Fibroblast of upper back skin (primary cell): ENCODE measurements at places on chromosomes 11 and 22.

GRCh38 chr11:85826116-85826855, 15.3 kb upstream of the SYTL2 start:
- peak; percentile 71 for DNase-seq

- DNase-seq = no peak
Measured at GRCh38 chr22:43110444-43110926, at the start of gene BIK. BIK (plus strand) TSS chr22:43110750; CDS start chr22:43124023, 13,273 bp downstream.

DNA sequence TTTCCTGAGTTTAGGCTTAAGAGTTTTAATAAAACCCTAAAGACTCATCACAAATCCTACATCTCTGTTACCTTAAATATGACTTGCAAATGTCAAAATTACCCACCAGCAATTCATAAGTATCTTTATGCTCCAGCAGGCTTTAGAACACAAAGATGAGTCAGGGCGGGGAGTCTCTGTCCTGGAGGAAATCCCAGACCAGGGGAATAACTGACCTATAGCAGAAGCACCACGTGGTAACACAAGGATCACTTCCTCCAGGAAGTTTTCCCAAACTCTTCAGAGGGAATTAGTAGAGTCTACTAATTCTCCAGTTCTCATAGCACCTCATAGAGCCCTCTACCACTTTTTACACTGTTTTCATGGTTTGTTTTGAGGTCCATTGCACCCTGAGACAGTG, 217.0 kb downstream of the NAV2 start:
- peak; percentile 60 for DNase-seq

DNA sequence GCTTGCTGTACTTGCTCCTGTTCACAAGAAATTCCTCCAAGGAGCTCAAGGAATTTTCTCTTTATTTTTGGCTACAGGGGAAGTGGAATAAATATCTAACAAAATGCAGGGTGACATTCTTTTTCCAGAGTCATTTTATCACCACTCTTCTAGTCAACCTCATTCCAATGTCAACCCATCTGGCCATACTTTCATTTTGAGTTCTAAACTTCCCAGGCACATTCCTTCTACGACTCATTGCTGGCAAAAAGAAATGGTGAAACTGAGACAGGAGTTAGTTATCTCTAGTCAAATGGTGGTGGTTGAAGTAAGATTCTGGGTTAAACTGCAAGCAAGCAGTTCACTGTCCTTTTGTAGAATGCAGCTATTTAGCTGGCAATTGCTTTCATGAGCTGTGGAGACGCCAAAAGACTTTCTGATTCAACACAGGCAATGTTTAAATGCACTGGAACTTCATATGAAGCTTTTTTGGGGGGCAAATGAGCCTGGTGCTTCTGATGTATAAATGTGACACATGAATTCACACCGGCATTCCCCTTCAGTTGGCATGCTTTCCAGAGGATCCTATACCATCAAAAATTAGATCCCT, 304.6 kb downstream of the CADM1 start:
- peak; percentile 83 for DNase-seq

DNA sequence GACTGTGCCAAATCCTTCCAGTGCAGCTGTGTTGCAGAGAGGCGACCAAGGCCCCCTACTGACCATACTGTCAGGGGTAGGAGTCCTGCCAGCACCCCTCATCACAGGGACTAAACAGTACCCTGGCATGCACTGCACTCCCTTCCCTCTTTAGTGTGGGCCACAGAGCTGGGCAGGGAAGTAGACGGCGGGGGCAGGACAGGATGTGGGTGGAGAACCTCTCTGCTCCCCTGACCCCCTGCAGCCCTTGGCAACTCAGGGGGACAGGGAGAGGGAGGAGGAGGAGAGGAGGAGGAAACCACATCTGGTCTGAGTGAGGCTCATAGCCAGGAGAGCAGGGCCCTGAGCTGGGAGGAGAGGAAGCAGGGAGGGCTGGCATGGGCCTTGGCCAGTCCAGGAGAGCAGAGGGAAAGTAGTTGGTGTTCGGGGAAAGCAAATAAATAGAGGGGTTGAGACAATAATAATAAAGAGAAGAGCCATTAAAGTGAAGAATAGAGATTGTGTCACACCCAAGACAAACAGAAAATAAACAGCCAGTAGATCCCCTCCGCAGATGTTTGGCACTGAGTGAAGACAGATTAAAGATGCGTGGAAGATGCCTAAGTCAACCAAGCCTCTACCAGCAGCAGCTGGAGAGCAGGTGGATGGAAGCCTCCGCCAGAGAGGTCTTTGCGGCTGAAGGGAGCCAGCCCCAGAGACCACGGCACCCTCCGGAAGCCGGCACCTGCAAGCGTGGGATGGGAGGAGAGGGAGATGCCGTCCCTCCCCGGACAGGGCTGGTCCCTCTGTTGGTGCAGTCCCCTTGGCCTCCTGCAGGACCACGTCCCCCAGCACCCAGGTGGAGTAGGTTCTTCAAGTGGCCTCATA, 61.5 kb downstream of the RPUSD4 start:
- DNase-seq = no peak

GRCh38 chr11:98027652-98028051, 993.1 kb upstream of the CNTN5 start:
- DNase-seq = no peak

- no peak for DNase-seq
Measured at GRCh38 chr11:120054016-120054752, 83.7 kb downstream of the TRIM29 start.

GRCh38 chr11:3021125-3021524, 29.0 kb upstream of the NAP1L4 start:
- DNase-seq = no peak

GRCh38 chr11:63931045-63931444, 7.8 kb upstream of the NAA40 start:
- DNase-seq = no peak

DNA sequence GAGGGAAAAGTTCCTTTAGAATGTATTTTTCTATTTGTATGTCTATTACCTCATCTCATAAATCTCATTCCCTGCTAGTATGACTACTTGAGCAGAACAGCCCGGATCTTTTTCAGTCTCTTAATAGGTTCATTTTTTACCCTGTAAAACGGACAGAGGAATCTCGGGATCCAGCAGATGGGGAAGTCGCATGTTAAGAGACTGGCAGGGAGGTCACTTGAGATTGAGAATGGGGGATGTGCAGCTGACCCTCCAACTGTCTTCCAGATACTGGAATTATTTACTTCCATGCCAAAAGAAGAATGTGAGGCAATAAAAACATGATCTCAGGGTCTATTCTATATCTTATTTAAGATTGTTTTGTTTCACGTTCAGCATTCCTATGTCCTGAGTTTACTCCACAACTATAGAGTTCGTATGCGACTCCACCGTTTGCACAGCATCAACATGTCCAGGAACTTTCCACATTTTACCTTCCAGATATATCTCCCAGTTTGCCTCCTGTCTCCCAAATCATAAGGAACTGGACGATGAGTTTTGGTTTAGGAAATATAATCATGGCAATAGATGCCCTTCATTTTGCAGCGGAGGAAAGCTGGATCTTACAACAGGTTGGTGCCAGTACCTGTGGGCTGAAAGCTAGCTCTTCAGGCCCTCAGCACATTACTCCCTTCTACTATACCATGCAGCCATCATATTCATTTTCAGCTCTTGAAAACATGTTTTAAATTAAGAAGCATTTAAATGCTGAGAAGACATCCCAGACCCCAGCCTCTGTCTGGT, 181.5 kb downstream of the MAML2 start:
- DNase-seq = peak; percentile 74

DNA sequence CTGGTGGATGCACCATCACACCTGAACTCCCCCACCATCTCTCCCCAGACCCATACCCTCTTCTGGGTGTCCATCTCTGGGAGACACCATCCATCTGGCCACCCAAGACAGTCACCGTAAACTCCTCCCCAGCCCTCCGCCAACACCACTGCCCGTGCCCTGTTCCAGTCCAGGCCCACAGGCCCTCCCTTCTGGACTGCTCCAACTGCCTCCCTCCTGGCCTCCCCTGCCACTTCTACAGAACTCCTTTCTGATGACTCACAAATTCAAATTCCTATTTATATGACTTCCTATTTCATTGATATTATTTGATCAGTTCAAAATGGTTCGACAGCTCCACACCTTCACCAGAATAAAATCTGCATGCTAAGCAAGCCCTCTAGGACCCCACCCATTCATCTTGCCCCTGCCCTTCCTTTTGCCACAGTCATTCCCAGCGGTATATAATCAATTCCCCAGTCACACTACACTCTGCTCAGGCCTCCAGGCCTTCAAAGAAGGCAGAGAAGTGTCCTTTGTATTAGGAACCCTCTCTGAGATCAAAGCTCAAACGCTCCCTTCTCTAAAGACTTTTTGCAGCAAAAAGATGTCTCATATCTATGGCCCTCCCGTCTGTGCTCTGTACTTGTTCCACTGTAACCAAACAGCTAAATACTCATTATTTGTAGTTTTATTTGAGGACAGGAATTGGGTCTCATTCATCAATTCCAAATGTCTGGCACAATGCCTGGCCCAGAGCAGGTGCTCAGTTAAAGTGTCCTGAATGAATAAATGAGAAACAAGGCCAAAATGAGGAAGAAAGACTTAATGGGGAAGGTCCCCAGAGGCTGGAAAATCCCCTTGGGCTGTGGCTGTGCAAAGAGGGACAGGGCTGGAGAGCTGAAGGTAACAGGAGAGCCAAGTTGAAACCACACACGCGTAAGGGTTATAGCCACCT, 29.0 kb downstream of the MYH9 start:
- no peak for DNase-seq

DNA sequence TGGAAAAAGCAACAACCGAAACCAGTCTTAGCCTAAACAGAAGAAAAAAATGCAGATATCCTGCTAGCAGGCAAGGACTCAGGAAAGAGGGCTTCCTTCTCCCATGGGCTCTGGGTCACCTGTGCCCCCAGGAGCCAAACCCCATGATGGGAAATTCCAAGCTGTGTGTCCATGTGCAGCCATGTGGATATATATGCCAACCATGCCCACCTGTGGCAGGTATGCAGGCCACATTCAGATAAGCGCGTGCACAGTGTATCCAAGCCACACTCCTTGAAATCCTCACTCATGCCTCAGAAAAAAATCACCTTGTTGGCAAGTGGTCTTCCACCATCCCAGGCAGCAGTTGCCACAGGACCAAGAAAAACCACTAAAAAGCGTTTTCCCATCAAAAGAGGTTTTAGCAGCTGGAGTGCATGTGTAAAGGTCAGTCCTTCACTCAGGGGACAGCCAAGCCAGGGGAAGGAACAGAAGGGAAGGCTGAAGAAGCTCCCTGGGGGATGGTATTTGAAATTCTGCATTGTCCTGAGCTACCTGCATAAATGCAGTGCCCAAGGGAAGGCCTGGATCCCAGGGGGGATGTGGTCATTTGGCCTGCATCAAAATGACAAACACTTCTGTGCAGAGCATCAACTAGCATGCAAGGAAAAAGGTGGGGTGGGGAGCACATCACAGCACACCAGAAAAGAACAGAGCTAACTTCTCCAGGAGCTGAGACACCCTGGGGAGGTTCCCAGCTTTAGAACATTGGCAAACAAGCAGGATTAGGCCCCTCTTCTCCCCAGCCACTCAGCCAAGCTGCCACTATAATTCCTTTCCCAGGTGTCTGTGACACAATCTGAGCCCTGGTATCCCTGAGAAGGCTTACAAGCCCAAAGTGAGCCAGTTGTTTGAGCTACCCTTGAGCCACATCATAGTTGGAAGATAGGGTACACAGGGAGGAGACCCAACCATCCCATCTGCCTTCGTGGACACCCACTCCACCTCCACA, 76.2 kb downstream of the GALNT18 start:
- DNase-seq = no peak

DNA sequence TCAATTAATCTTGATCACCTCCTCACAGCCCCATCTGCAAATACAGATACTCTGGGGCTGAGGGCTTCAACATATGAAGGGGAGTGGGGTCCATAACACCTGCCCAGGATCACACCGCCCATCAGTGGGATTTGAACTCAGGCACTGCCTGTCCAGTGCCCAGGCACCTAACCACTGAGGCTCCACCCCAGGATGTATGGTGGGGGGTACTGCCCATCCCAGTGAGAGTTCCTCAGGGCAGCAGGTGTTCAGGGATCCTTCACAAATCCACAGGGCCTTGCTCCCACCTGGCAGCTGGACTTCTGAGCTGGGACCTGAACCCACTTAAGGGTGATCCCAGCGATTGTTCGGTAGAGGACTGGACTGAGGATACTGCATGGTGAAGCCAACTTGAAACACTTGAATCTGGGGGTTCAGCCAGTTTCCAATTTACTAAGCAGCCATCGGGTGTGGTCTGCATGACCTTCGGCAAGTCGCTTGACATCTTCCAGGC, 33.3 kb downstream of the PRDM11 start:
- DNase-seq = no peak

- peak; percentile 67 for DNase-seq
Measured at GRCh38 chr11:62880231-62880802, 379 bp upstream of the SLC3A2 start.

GRCh38 chr11:47415949-47416472, 7.6 kb downstream of the SLC39A13 start:
- peak; percentile 96 for DNase-seq

- no peak for DNase-seq
Measured at GRCh38 chr11:7574491-7575130, 60.8 kb downstream of the PPFIBP2 start.

DNA sequence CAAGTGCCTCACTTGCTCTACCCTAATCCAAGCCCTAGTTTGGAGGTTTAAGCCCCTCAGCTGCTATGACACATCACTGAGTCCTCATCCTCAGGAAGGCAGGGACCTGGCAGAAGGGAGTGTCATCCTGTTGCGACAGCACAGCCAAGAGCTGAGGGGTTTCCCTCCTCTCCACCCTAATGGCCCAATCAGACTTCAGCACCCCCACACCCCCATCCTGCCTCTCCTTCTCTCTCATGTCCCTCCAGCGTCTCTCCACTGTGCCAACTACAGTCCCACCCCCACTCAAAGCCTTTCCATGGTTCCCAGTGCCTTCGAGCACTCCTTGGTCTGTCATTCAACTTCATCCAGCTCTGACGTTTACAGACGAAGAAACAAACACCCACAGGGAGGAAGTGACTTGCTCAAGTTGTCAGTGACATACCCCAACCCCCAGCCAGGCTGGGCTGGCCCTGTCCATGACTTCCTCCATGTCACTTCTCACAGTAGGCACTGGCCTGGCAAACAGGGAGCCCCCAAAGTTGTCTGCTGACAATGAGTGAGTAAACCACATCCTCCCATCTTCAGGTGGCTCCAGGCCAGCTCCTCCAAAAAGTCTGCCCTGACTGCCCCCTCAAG, 15.6 kb downstream of the ARAP1 start:
- DNase-seq = peak; percentile 34

DNA sequence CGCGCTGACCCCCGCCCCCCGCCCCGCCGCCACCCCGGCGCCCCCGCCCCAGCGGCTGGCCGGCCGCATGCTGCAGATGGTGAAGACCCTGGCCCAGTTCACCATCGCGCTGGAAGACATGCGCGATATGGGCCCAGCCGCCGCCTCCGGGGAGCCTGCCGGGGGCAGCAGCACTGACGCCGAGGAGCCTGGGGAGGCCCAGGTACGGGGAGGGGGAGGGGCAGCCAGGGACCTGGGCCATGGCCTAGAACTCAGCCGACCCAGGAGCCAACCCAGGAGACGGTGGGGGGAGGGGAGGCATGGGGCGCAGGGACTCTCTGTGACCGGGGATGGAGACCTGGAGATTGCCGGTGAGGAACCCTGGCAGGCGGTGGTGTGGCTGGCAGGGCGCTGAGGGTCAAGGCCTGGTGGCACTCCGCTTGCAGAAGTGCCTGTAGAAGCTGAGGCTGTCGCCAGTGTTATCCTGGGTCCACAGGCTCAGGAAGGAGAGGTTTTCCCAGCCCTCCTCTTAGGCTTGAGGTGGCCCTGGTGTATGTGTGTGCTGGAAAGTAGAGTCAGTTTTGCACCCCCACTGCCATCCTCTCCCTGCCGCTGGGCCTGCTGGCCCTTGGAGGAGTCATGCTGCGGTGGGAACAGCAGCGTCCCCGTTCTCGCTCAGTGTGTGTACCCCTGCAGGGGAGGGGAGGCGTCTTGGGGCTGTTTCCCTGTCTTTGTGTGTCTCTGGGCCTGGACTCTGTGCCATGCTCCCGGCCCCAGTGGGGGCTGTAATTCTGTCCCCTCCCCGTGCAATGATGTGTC, 32.9 kb upstream of the RELT start:
- DNase-seq = no peak
